ENCODE measurements at places on chromosomes 12 and 14.

DNA sequence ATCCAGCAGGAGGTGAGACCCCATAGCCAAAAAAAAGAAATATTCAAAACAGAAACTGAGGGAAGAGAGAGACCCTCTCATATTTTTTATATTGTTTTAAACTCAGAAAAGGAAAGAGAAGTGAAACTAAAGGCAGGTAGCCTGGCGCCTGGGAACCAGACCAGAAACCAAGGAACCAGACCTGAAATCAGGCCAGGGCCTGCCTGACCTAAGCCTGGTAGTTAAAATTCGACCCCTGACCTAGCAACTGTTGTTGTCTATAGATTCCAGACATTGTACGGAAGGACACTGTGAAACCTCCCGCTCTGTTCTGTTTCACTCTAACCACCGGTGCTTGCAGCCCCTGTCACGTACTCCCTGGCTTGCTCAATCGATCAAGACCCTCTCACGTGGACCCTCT is 38.5 kb upstream of the CD163 start:
- no peak for DNase-seq

DNA sequence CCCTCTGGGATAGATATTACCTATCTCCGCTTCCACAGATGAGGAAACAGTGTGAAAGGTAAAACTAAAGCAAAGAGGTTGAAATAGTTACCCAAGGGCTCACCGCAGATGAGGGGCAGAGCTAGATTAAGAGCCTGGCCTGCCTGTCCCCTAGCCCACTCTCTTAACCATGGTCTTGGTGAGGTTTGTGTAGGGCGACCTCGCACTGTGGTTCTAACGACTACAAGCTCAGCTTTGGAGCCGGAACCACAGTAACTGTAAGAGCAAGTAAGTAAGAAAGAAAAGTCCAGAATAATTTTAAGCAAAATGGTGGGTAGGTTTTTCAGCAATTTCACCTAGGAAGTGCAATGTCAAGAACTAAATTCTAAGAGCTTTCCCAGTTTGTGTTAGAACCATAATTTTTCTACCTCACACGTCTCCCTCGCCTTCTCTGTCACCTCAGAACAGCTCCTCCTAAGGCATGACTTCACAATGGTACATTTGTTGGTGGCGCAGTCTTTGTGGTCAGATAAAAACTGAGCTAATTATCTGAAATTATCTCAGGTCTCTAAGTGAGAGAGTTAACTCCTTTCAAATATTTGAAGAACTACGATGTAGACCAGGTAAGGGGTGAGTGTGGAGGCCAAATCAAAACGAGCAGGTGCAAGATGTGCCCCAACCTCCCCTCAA is 64.8 kb downstream of the DAD1 start:
- DNase-seq: no peak

GRCh38 chr12:51341251-51342007 is 5.0 kb downstream of the CELA1 start:
- peak; percentile 51 for DNase-seq

DNA sequence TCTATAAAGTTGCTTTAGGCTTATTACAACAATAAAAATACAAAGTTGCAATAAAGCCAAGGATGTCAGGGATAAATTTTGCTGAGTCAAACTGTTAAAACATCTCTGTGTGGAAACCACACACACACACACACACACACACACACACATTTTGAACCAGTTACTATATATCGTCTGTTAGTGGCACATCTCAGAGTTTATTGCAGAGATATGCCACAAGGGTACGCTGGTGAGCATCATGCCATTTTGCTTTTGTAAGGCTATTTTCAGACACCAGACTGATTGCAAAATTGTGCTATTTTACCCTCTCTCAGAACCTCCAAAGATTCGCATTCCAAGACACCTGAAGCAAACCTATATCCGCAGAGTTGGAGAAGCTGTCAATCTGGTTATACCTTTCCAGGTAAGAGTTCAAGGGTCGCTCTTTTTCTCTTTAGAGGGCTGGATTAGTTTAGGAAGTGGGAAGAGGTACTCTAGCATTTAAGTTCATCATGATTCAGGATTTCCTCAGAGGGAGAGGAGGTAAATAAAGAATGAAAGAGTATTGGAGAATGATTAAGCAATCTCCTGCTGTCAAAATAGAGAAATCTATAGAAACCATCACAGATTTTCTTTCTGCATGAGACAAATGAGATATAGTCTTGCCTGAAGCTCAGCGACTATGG is 27.3 kb upstream of the CHPT1 start:
- DNase-seq: no peak

DNA sequence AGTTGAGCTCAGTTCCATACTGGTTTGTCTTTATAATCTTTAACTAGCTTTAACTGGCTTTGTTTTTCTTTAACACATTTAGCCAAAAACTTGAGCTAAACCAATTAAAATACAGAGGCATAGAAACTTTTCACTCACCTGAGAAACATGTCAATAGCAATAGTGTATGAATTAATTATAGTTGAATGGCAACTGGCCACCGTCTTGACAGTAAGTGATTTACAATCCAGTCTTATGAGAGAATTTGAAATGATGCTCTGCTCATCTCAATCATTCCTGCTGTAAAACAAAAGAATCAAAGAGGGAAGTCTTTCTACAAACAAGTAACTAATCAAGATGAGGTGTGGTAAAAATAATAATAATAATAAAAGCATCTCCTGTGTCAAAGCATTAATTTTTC is 86.6 kb upstream of the AMIGO2 start:
- DNase-seq: no peak
